ENCODE measurements at places on chromosomes 5 and 9.

DNA sequence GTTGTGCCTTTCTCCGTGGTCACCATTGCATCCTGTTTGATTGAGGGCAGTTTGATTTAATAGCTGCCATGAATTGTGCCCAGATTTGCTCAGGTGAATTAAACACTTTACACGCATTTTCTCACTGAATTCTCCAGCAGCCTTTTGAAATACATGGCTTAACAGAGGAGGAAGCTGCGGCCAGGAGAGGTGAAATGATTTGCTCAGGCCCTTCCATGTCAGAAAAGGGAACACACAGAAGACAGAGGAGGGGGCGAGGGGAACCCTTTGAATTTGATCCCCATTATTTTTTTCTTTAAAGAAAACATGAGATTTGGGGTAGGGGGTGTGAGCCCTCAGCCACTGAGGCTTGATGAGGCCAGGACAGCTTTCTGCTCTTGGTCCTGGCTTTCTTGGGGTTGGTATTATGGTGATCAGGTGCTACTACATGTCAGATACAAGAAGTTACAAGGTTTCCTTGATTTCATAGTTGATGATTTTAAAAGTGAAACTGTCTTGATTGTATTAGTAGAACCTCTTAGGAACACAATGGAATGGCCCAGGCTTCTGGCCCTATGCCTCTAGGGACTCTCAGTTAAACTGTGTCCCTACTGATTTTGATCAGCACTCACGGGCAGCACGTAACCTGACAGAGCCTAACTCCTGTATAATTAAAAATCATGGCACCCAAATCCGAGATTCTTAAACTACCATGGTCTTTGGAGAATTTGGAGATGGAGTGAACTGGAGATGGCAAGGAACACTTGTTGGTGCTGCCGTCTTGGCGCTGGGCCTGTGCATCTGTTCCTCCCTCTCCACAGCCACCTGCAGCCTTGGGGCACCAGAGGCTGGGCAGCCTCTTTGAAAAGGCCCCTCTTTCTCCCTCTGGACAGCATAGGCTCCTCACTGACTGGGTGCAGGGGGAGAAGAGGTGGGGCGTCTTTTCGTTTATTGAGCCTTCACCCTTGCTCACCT lies 107.9 kb downstream of the TRIO start:
- DNase-seq, result no peak

DNA sequence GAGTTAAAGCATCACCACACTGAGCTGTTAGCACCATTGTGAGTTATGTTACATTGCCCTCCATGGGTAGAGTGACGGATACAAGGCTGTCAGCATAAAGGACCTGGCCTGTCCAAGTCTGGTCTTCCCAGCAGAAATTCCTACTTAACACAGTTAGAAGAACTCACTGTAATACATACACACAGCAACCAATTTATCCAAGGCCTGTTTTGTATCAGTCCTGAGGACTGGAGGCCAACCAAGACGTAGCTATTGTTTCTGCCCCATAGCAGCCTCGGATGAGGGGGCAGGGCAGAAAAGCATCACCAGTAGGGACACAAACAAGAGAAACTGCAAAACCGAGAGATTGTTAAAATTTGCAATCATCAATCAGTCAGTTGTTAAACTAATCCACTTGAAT lies 66.0 kb upstream of the CKMT2 start:
- no peak for DNase-seq

DNA sequence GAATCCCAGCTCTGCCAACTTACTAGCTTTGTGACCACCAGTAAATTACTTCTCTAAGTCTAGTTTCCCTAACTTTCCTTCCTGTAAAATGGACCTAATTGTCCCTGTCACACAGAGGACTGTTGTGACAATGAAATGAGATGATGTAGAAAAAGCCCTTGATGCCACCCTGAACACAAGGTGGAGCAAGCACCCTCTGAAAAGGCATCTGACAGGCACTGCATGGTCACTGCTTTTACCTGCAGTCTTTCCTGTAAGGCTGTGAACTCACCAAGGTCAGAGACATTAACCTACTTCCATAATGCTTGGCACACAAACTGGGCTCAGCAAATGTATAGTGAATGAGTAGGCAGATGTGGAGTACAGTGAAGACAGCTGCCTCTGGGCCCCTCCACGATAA lies 6.1 kb downstream of the SLC31A2 start:
- no peak for DNase-seq

DNA sequence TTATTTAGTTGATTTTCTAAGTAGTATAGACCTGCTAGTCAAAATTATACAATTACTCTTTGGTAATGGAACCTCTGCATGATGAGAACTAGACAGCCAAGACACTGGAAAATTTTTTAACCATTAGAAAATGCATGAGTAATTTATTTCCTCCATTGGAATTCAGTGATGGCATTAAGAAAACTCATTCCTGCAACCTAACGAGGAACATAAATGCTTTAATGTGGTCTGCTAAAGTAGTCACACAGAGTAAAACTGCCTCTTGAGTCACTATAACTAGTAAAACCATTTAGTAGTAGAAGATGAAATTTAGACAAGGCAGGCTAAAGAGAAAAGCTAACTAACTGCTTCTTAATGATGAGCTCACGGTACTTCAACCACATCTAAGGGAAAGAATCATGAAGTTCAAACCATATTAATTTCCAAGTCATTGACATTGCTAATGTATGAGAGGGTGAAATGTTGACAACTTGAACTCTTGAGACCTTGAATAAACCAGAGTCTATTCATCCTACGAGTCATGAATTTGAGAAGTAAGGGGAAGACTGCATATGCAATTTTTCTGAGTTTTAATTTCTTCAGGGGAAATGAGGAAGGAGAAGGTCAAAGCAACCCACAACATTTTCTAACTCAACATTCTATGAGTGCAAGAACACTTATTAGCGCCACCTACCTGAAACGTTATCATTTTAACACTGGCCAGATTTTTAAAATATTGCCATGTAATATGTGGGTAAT lies 74.4 kb downstream of the GLIS3 start:
- peak; percentile 88 for DNase-seq

DNA sequence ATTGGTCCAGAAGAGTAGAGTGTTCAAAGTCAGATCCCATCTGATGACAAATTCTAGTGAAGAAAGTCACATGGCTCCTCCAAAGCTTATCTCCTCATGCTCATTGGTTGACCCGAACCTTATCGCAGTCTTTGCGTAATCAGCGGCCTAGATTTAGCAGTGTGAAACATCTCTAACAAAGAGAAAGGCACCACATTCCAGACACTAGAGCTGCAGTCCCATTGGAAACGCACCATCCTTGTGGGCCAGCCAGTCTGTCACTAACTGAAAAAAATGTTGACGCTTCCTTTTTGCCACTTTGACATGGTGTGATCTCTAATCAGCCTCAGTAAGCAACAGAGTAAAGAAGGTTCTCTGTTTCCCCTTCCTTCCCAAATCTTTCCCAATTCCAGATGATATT lies 458.0 kb upstream of the WWC1 start:
- no peak for DNase-seq

DNA sequence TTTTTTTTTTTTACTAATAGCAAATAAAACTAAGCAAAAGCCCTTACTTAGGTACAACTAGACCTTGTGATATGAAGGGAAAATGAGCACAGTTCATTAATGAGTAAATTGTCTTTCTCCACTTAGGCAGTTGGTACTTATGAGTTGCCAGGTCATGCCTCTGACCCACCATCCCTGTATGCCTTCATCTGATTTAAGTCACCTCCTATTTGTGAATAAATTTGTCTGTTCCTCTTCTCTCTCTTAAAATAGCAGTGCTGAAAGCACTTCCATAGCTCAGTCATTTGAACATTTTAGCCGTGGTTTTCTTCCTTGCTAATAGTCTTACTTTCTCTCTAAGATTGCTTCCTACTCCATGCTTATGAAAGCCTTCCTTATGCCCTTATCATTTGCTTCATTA lies 61.4 kb downstream of the SLC44A1 start:
- DNase-seq, result no peak

DNA sequence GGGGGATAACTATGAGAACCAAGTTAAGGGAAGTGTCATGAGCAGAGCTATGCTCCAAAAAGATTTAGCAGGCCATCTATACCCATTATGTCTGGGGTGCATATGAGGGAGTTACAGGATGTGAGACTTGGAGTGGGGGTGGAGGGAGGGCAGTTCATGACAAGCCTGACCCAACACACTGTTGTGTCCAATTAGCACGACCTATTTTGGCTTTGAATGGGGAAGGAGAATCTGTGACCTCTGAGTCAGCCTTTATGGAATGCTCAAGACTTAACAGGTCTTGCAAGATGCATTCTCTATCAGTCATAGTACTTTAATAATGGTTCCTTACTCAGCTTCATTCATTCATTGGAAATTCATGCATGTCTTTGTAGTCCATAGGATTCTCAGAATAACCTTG lies 71.7 kb downstream of the GRIA1 start:
- DNase-seq, result peak; percentile 59

- DNase-seq, result no peak
Observed at GRCh38 chr5:76084496-76085242, 1.5 kb downstream of the SV2C start.

DNA sequence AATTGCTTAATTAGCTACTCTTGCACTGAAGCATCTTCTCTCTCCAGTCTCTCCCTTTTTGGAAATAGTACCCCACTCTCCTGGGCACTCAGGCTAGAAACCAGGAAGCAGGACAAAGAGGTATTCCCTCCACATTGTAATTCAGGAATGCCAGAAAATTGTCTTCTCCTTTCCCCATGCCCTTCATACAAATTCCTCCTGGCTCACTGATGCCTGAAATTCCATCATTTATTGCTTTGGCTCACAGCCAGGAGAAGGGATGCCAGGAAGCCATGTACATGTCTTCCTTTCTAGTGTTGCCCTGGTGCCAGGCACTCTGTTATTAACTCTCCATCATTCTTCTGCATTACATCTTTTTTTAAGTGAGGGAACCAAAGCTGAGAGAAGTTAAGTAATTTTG lies 716.5 kb upstream of the C9orf72 start:
- DNase-seq, result peak; percentile 20

Data from epithelial cell of proximal tubule (primary cell).